ENCODE measurements at places on chromosomes 12 and 14.

DNA sequence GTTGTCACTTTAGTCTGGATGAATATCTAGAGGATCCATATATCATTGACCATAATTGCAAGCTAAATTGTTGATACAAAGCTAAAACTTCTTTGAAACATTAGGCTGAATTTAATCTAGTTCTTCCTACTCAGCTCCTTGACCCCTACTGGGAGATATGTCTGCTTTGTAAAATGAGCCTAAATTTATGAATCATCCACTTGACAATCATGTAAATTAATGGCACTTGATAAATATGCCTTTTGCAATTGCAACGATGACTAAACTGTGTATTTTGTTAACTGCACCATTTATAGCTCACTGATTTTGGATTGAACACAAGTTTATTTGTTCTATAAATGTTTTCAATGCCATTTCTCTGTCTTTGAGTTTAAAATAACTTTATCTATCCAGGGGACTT is 1616.5 kb upstream of the FLRT2 start:
- DNase-seq, result no peak

- DNase-seq, result no peak
These were observed 310.5 kb downstream of the ETNK1 start for GRCh38 chr12:22935501-22935900.

DNA sequence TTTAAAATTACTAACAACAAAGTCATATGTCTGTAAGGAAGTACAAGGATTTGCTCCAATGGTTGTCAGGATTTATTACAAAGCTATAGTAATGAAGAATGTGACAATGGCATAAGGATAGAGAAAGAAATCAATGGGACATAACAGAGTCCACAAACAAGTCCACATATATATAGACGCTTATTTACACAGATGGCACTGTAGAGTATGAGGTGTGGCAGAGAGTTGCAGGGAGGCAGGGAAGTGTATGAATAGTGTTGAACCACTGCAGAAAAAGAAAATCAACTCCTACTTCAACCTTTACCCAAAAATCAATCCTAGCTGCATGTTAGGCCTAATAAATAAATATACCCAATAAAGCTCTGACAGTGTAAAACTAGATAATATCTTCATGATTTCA is 21.3 kb downstream of the SOS2 start:
- DNase-seq, result no peak

DNA sequence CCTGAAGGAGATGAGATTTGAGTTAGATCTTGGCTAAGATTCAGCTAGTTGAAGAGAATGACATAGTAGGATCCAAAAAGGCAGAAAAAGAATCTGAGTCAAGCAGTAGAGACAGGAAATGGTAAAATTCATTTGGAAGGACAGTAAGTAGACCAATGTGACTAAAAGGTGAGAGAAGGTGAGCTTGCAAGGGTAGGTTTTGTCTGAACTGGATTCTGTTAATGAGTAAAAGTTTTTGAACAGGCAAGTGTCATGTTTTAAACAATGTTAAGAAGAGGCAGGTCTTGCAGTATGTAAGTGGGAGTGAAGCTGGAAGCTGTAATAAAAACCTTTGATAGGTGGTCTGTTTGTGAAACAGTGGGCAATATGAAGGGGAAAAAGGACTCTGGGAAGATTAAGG is 58.6 kb downstream of the ACSS3 start:
- DNase-seq, result no peak

GRCh38 chr14:104830781-104831180 is 29.9 kb downstream of the ZBTB42 start:
- no peak for DNase-seq

DNA sequence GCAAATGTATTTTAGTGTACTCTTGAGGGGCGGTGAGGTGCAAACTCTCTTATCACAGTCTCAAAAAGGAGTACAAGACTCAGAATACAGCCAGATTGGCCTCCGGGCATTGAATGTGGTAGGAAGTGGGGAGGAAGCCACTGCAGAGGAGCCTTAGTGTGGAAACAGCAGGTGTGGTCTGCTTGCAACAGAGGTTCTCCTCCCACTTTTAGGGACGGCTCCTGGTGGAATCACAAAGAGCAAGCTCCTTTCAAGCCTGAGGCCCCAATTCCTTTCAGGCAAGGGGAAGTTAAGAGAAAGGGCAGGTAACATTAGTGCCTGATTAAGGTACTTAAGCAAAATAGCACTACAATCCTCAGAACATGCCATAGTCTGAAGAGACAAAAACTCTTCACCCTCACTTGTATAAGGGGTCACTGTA is 23.7 kb upstream of the SLC2A3 start:
- DNase-seq, result no peak

DNA sequence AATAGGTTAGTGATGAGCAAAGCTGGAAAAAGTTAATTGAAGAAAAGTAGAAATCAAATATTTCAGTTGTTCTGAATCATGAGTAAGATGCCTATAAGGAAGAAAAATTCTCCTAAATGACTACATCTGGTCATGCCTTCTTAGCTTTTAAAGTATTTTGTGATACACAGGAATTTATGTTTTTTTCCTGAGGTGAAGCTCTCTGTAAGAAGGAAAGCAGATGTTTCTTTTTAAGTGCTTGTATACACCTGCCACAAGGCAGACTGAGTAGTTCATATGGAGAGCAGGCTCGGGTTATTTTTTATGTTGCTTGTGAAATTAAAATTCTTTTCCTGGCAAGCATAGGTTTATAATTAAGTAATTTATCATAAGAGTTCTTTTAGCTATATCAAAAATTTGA is 275.2 kb downstream of the RAD51B start:
- no peak for DNase-seq

DNA sequence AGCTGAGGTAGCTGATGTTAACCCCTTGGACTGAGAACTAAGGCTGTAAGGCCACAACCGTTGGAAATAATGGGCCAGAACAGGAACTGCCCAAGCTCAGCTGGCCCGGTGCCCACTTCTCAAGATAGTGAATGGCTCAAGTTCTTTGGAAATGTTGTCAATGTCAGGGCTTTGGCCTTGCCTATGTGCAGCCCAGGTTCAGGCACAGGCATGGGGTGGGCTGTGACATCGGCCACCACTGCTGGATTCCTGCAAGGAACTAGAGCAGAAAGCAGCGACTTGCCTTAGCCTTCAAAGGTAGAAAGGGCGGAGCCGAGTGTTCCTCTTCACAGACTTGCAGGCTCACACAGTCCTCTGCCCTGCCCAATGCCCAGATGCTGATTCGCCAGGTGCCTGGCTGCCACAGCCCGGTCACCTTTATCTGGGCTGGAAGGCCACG is 291.2 kb downstream of the ZFP36L1 start:
- DNase-seq, result no peak

- no peak for DNase-seq
These were observed 29.8 kb downstream of the FIGNL2 start for GRCh38 chr12:51818566-51819300.

GRCh38 chr12:78088391-78088832 is 257.7 kb downstream of the NAV3 start:
- DNase-seq, result peak; percentile 1

GRCh38 chr12:117053050-117053400 is 46.2 kb downstream of the TESC start:
- DNase-seq, result no peak

DNA sequence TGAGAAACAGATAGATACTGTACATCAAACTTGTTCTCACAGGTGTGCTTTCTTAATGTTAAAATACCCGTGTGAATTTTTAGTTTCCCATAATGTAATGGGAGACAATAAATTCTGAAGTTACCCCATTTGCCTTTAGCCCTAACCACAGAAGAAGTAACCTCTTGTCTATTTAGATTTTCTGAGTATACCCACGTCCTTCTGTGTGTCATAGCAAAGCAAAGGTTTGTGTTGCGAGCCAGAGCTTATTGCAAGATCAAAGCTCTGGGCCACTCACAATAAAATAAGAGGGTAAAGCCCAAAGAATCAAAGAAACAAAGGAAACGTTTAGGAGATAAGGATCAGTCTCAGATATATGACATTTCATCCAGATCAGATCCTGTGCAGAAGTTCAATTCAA is 73.9 kb downstream of the BMP4 start:
- no peak for DNase-seq

- DNase-seq, result no peak
These were observed 41.3 kb downstream of the STK38L start for GRCh38 chr12:27285403-27285802.

DNA sequence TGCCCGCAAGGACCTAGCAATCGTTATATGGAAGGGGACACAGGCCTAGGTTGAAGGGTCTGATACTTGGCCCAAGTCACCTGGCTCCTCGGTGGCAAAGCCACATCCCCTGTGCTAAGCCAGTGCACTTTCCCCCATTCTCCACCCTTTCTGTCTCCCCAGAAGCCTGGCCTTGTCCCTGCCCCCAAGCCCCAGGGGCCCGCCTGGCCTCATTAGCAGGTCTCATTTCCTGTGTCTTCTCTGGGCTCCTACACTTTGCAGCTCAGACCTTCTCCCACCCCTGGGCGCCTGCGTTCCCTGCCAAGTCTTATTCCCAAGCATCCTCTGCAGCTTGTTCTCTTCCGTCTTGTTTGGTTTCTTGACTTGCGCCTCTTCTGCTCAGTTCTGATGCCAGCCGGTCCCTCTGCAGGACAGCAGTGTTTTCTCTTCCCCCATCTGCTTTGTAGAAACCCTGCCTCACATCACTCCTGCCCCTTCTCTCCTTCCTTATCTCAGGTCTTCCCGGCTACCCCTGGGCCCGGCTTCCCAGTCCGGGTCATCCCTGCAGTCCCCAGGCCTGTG is 66.7 kb downstream of the SLC24A4 start:
- DNase-seq, result no peak

- no peak for DNase-seq
These were observed 14.2 kb downstream of the SLC11A2 start for GRCh38 chr12:51011955-51012354.

GRCh38 chr14:98728836-98729235 is 543.2 kb downstream of the BCL11B start:
- no peak for DNase-seq

DNA sequence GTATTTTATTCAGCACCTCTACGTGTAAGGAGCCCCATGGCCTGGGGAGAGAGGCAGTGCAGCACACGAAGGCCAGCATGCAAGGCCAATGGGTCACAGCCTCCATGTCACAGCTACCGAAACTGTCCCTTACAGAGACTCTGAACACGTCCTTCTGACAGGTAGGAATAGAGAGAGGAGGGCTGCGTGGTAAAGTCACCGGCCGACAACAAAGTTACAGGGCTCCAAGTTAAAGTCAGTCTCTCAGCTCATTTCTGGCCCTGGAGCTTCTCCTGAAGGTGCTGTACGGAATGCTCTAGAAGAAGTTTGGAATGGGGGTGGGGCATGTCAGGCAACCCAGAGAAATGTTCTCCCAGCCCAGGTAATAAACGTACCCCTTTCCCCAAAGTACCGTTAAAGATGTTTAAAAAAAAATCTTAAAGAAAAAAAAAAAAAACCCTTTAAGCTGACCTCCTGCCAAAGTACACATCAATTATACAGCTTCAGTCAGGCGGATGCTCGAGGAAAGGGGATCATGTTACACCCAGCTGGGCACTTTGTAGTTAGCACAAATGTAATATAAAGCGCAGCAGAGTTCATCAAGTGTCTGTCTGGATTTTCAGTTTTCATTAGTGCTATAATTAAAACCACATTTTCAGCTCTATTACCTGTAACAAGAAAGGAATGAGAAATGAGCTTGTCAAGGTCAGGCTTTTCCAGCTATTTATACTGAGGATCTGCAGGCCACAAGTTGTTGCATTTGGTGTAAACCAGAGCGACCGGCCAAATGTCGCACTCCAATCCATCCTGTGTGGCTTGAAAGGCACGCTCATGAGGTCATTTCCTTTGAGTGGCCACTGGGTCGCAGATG is 53.3 kb upstream of the CDKN3 start:
- DNase-seq, result no peak

DNA sequence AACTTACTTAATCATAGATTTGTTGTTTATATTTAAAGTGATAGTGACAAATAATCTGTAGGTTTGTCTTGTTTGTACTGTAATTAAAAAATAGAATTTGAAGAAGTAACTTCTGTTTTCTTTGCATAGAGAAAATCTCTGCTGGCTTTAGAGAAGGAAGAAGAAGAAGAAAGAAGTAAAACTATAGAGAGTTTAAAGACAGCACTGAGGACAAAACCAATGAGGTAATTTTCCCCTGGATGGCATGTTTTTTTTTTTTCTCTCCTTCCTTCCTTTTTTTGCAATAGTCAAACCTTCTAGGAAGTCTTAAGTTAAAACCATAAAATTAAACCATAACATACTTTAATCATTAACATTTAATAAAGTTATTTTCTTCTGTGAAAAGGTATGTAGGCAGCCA is 131.9 kb downstream of the DAAM1 start:
- no peak for DNase-seq

GRCh38 chr12:62717643-62718042 is 217.3 kb downstream of the PPM1H start:
- DNase-seq, result no peak

GRCh38 chr12:23236066-23236780 is 611.3 kb downstream of the ETNK1 start:
- DNase-seq, result no peak

DNA sequence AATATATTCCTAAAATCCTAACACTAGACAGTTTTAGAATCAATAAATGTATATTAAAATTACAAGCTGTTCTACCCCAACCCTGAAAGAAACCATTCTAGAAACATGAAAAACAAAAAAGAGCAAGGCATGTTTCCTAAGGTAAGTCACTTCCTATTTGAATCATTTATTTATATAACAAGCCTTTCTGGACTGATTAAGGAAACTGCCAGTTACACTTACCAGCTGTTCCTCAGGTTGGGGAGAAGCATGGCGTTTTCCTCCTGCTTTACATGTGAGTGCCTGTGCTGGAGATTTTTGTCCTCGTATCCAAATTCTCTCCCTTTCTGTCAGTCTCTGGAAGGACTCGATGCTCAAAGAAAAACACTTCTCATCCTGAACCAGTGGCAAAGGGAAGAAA is 183.3 kb downstream of the EFCAB11 start:
- DNase-seq, result no peak

GRCh38 chr12:2185751-2186341 is 133.1 kb downstream of the CACNA1C start:
- DNase-seq, result no peak

- no peak for DNase-seq
These were observed 37.7 kb downstream of the C12orf50 start for GRCh38 chr12:87991483-87991882.

DNA sequence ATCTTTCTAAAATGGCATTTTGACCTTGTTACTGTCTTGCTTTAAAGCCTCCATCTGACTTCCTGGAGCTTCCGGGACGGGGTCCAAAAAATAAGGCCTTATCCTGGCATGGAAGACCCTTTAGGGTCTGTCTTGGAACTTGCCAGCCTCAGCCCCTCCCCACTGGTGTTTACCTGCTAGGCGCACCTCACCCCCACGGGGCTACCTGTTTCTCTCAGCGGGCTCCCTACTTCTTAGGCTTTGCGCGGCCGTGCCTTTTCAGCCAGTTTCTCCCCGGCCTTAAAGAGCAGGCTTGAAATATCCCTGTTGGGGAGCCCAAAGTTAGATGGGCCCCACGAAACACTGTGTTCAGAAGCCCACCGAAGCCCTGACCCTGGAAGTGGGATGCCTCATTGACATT is 5.1 kb downstream of the RTL1 start:
- DNase-seq, result no peak

- no peak for DNase-seq
These were observed 3.2 kb downstream of the CRIP2 start for GRCh38 chr14:105477660-105478397.

Data from Panc1 (cell line).